LoVo (cell line): ENCODE measurements at places on chromosomes 11 and 22.

GRCh38 chr11:67406969-67407687, 3.2 kb downstream of the TBC1D10C start:
- no peak for DNase-seq

DNA sequence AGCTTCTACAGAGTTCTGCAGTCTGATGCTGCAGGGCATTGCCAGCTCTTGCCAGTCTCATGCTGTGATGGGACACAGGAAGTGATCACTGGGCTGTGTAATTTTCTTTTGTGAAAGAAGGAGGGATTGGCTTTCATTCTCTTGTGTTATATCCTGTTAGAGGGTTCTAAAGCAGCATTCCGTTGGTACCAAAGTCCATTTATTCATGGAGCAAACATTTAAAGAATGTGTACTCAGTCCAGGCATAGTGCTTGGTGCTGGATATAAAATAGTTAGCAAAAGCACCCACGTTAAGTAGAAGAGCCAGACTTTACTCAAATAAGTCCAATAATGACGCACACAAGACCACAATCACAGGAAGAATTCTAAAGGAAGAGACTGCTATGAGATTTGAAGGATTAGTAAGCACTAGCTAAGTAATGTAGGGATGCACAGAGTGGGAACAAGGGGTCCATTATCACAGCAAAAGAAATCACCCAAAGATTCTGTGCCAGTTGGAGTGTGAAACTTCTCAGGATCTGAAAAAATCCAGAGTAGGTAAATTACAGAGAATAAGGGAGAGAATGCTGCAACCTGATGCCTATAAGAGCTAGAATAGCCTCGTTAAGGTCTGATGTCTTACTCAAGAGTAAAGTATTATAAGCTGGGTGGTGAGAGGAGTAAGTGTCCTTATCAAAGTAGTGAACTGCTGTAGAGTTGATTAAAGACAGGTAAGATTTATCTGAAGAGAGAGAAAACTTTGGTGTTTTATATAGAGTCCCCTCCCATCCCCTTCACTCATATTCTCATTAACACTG, 728.3 kb downstream of the METTL15 start:
- DNase-seq = peak; percentile 26

GRCh38 chr11:111935317-111936039, 1.7 kb upstream of the DIXDC1 start:
- DNase-seq = peak; percentile 8

DNA sequence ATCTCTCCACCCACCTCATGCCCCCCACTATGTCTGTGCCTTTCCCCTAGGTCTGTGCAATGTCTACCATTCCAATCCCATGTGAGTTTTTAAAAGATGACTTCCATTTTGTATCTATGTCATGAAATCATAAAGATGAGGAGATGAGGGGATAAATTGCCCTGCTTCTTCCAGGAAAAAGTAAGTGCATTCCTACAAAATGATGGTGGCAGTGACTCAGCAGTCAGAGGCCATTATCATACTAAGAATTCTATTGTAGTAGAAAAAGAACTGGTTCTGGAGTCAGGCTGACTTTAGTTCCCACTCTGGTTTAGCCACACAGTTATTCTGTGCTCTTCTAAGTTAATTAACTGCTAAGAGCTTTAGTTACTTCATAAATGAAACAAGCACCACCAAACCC, 89.6 kb upstream of the API5 start:
- DNase-seq = no peak

GRCh38 chr11:3877364-3878257, 22.1 kb downstream of the STIM1 start:
- DNase-seq = no peak

DNA sequence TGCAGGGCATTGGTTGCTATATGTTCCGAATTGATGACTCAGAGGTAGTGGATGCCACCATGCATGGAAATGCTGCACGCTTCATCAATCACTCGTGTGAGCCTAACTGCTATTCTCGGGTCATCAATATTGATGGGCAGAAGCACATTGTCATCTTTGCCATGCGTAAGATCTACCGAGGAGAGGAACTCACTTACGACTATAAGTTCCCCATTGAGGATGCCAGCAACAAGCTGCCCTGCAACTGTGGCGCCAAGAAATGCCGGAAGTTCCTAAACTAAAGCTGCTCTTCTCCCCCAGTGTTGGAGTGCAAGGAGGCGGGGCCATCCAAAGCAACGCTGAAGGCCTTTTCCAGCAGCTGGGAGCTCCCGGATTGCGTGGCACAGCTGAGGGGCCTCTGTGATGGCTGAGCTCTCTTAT, 5.4 kb upstream of the TTC36 start:
- DNase-seq = no peak

GRCh38 chr11:1150769-1151365, 6.9 kb upstream of the MUC5AC start:
- no peak for DNase-seq

DNA sequence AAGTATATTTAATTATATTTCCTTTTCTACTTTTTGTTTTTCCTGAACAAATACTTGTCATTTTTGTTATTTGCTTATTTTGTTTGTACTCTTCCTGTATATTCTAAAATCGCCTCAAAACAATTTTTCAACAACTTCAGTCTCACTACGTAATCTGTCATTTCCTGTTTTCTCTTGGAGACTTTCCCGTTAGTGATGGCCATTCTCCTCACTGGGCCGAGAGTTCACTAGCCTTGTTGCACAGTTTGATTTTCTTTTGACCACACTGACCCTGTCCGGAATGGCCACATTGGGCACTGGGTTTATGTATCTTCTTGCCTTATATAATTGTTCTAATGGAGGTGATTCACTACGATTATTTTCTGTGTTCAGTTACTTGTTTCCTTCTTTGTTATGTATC, 726.1 kb downstream of the FAM181B start:
- no peak for DNase-seq

GRCh38 chr11:61345170-61345610, 12.2 kb downstream of the TKFC start:
- no peak for DNase-seq

DNA sequence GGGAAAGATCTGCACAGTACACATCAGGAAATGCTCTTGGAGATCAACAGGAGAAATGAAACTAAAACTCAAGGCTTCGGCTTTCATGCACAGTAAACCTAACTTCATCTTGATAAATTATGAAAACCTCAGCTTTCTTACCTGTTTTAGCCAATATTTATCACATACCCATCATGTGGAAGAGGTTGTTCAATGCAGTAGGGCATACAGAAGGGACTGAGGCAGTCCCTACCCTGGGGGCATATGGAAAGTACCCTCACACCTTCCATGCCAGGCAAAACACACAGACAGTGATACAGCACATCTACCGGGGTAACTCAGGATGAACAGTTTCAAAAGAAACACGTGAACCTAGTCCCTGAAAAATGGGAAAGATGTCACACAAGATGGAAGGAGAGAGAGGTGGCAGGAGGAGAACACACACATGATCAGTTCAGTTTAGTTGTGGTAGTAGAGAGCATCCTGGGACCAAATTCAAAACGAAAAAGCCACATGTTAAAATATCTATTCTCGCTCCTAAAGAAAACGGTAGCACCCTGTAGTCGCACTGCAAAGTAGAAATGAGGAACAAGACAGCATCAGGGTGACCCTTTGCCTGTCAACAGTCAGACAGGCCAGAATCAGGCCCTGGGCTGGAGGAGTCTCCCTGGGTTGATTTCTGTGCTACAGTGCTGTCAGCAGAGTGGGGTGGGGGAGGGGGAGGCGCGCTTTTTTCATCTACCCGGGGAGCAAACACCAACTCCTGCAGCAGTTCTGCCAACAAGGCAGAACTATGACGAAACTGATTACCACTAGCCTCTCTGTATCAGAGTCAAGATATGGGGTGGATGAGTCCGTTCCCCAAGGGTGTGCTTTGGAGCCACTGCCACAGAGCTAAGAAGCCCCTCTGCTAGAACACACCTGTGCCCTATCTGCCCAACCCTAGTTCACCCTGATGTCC, 1.3 kb downstream of the HIRA start:
- DNase-seq = peak; percentile 3

DNA sequence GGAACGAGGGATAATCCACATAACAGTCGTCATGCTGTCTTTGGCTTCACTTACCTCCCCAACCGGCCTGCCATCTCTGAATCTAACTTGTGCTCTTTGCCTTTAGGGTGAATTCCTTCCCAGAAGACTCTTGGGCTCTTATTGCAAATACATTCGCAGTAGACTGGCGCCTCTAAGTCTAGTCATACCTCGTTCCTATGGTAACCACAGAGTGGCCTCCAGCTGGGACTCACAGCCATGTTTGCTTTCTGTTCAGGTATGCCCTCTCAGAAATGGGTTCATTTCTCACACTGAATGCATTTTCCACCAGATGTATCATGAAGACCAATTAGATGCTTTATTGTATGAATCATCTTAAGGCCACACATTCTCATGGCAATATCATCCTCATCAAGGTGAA, 112.7 kb downstream of the FAR1 start:
- no peak for DNase-seq

- no peak for DNase-seq
Observed at GRCh38 chr11:96218901-96219300, 124.1 kb downstream of the MAML2 start.

DNA sequence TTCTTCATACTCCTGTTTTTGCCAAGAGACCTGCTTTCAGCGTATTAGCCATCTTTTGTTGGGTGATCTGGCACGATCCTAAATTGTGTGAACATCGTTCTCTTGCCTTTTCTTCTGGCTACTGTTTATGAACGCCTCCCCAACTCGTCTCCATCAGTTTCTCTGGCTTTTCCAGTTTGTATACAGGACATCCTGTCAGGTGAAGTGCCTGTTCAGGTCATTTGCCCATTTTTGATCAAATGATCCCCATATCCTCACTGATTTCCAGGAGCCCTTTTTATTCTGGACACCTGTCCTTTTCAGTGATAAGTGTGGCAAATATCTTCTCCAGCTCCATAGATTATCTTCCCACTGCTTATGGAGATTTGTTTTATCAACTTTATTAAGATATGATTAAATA, 22.5 kb upstream of the SYT8 start:
- DNase-seq = no peak

GRCh38 chr22:41925783-41926460, 684 bp downstream of the TNFRSF13C start:
- no peak for DNase-seq

GRCh38 chr22:40401532-40401931, 31.1 kb downstream of the SGSM3 start:
- no peak for DNase-seq

DNA sequence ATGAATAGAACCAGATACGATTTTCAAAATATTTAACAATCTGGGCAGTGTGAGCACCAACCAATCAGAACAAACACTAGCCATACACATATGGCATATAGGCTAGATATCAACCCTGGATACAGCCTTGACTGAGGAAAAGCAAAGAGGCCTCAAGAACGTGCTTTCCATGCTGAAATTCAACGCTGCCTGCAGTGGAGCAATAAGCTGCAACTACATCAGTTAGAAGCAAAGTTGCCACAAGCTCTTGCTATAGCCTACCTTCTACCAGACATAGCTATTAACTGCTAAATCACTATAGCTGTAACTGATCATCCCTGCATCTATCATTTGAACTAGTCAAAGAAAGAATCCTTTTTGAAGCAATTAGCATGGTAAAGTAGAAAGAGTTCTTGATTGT, 42.5 kb downstream of the DENND5A start:
- no peak for DNase-seq

- no peak for DNase-seq
Observed at GRCh38 chr11:88626216-88626615, 288.7 kb upstream of the CTSC start.

GRCh38 chr11:128686745-128687177, 7.1 kb upstream of the FLI1 start:
- DNase-seq = no peak

GRCh38 chr22:33923660-33924246, 3.5 kb upstream of the LARGE1 start:
- DNase-seq = peak; percentile 78

DNA sequence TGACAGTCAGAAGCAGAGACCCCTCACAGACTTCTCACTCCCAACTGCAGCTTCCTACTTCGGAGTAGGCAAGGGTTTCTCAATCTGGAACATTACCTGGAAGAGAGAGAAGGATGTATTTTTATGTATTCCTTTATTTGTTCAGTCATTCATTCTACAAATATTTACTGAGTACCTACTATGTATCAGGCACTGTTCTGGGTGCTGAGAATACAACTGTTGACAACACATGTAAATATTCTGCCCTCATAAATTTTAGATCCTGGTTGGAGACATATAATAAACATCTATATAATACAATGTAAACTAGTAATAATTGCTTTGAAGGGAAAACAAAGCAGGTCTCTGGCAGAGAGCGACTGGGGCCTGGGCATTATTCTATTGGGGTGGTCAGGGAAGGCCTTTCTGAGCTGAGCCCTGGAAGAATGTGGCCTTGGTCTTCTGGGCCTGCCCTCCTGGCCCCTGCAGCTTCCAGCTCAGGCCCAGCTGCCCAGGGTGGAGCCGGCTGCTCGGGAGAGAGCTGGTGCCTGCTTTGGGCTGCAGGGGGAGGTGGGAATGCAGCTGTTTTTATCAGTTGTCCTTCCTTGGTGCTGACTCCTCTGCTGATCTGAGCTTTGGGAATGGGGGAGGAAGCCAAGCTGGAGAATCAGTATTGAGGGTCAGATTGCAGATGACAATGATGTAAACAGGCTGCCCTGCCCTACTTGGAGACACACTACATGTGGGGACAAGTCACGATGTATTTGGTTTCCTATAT, 46.8 kb downstream of the PKNOX2 start:
- no peak for DNase-seq

DNA sequence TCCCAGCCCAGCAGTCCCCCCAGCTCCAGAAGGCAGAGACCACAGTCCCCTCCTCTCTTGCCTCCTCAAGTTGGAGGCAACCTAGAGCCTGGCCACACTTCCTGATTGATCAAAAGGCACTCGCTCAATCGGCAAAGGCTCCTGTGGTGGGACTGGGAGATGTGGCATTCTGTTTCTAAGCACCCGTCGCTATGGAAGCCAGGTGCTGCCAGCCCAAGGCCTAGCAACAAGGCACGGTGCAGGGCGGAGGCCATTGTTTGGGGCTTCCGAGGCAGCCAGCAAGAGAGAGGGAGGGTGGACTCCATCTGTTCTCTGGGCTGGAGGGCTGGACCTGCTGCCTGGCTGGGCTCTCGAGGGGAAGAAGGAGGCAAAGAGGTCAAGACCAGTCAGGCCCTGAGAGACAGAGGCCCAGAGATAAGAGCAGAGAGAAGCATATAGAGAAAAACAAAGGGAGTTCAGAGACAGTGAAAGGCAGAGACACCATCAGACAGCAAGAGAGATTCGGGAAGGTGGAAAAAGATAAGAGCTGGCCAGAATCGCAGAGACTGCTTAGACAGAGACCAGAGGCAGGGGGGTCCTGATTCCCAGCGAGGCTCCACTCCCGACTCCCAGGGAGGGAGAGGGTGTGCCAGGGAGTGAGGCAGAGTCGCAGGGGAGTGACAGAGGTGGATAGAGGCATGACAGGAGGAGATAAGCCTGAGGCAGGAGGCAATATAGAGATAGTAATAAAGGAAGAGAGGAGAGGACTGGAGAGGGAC, 21.2 kb downstream of the PDE2A start:
- DNase-seq = no peak

GRCh38 chr11:118006153-118006534, 19.9 kb downstream of the IL10RA start:
- no peak for DNase-seq

- DNase-seq = no peak
Observed at GRCh38 chr22:50206599-50206998, 5.8 kb downstream of the SELENOO start.

GRCh38 chr11:125359130-125359529, 136.9 kb downstream of the FEZ1 start:
- DNase-seq = no peak
